ENCODE measurements at places on chromosomes 5 and 9.

- DNase-seq: no peak
Observed at GRCh38 chr9:136978865-136979544, 1.7 kb downstream of the PTGDS start.

GRCh38 chr9:37503736-37504135, 18.0 kb downstream of the POLR1E start:
- DNase-seq: peak; percentile 47

GRCh38 chr9:125759764-125760129, 12.6 kb downstream of the PBX3 start:
- DNase-seq: no peak

GRCh38 chr5:123176224-123176937, 87.3 kb downstream of the PRDM6 start:
- DNase-seq: no peak

GRCh38 chr9:76528642-76529190, 69.7 kb downstream of the GCNT1 start:
- no peak for DNase-seq

DNA sequence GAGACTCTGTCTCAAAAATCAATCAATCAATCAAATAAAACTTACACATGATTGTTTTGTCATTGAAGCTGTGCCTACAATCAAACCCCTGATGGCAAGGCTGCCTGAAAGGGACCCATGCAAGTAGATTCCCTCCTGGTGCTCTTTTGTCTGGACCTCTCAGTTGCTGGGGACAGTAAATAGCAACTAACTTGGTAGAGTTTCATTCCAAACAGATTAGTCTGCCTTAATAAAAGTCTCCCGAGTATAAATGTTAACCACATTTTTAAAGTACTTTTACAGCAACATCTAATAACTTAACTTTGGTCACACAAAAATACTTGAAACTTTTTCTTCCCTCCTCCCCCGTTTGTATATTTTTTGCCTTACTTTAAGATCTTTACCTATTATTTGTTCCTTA, 105.5 kb downstream of the FEM1C start:
- no peak for DNase-seq

DNA sequence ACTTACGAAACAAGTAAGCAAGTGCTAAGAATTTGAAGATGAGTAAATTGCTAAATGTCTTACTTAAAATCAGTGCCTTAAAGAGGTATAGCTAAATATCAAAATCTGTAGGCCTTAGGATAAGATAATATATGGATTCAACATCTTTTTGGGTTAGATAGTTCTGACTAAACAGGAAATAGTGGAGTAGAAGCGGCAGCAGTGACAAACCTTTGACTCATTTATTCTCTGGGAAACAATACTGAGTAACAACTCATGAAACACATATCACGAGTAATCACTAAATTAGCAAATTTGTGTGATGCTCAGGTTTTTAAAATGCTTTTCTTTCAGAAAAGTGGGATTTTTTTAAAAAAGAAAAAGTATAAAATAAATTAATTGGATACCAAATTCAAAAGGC, 762.1 kb upstream of the TYRP1 start:
- no peak for DNase-seq

DNA sequence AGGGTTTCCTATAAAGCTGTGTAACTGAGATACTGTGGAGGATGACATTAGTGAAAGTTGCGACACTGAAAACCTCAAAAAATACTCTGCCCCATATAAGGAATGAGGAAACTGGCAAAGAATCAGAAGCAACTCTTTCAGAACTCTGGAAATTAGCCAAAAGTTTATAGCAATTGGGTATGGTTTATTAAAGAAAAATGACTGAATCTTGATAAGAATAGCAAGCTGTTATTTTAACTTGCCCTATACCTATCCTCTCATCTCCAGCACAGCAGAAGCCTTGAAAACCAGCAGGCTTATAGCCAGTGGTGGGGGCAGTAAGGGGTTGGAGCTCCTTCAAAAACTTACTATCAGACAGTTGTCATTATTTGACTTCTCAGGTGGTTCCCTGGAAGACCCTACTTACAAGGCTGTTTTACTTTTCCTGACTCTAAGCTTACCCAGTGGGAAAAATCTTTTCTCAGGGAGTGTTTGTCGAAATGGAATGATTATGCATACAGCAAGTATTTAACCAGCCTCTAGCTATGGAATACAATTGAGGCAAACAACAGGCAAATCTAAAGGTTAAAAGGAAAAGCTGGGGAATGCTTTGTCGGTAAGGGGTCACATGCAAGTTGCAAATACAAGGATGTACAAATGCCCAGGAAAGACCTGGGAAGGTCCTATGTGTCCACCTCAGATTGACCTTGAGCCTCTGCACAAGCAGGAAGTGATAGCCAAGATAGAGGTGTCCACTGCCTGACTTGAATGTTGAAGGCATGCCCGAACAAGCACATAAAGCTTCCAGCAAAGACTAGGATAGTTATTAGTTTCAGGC, 21.0 kb upstream of the FAM151B start:
- DNase-seq: no peak

DNA sequence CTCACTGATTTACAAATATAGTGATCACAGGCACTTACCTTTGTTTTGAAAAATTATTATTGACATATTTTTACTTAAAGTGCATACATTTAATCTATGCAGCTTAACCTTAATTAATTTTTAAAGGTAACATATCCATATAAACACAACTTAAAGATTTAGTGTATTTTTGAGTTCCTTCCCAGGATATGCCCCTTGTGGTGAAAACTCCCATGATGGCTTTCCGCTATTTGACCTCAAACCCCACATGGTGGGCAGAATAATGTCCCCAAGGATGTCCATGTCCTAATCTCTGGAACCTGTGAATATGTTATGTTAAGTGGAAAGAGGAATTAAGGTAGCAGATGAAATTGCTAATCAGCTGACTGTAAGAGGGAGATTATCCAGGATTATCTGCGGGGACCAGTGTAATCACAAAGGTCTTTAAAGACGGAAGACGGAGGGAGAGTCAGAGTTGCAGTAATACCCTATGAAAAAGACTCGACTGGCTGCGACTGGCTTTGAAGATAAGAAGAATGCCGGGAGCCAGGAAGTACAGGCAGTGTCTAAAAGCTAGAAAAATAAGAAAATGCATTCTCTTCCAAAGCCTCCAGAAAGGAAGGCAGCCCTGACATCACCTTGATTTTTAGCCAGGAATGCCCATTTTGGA, 193.9 kb downstream of the ICE1 start:
- DNase-seq: no peak

DNA sequence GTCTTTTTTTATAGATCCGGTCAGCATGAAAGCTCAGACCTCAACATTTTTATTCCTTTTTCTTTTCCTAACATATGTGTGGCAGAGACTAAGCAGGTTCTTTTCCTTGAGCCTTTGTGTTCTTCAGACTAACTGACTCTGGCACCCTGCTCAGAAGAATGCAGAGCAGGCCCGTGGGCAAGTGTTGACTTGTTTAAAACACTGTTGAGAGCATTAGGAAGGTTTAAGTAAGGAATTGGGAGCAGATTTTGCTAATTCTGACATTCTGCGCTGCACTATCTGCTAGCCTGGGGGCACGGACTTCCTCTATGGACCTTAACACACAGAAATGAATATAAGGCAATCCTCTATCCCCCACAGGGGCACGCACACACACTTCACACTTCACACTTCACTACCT, 182.5 kb upstream of the PIK3R1 start:
- DNase-seq: no peak

DNA sequence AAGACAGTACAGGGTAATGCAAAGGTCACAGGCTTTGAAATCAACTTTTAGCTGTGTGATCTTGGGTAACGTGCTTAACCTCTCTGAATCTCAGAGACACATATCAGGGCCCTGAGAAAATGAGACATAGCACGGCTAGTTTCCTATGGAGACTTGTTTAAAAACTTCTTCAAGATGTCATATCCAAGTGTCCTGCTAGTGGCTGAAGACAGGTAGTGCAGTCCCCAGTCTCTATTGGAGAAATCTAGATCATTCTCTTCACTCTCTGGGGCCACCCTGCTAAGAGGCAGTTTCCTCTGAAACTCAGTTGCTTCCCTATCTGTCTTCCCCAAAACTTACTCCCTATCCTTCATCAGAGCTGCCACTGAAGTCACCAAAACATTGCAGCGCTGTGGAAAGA, 30.3 kb upstream of the GRXCR2 start:
- DNase-seq: no peak

DNA sequence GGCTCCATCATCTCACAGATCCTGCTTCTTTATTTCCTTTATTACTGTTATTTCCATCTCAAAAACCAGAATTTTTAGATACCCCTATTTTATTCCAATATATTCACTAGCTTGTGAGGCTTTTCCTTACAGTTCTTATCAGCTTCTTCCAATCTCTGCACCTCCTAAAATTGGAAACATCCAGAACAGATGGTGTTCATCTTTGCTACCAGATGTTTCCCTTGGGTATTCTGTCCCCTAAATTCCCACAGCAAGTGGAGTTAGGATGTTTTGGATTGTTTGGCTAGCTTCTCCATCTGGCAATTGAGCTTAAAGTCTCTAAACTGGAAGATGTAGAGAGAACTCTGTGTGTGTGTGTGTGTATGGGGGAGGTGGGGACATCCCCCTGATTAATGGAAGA, 580.4 kb downstream of the DTWD2 start:
- no peak for DNase-seq

GRCh38 chr9:94714494-94714893, 12.0 kb upstream of the AOPEP start:
- DNase-seq: no peak

DNA sequence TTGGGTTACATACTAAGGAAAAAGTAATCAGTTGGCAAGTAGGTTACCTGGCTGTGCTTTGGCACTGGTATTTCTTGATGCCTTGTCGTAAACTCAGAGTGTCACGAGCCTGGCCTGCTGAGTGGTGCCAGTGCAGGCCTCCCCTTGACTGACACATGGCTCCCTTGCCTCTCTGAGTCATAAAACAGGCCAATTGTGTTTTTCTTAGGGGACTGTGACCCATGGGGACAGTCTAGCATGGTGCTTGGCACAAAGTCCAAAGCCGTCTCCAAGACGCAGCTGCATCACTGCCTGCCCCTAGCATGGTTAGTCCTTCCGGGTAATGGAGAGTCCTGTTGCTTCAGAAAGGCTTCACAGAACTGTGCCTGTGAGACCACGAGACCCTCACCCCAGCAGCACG, 132.5 kb downstream of the MVB12B start:
- no peak for DNase-seq

- DNase-seq: no peak
Observed at GRCh38 chr5:9655641-9656040, 25.5 kb upstream of the TAS2R1 start.

- DNase-seq: no peak
Observed at GRCh38 chr5:150246835-150247234, 42.7 kb downstream of the CAMK2A start.
